ENCODE measurements at places on chromosomes 3 and 15.

DNA sequence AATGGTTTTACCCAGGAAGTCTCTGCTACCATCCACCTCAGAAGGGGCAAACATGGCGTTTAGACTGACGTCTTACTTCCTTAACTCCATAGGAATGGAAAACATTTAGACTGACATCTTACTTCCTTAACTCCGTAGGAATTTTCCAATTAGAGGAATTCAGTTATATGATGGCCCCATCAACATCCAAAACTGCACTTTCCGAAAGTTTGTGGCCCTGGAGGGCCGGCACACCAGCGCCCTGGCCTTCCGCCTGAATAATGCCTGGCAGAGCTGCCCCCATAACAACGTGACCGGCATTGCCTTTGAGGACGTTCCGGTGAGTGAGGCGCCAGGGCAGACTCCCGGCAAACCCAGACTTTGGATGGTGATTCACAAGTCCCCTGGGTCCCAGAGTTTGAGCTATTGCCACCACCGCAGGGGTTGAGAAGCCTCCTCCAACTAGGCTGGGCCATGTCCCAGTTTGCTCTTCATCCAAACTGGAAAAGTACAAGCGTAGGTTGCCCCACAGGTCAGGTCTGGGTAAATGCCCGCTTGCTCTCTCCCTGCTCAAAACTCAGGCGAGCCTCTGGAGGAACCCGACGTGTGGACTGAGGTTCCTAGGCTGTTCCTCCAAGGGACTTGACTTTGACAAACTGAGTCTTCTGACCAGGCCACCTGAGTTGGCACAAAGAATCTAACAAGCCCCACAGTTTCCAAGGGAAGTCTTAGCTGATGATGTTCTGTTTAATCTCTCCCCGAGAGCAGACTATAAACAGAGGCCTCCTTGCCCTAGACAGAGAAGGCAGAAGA, 57.7 kb downstream of the MESD start:
- DNase-seq, result no peak

- DNase-seq, result no peak
Observed at GRCh38 chr15:64478863-64479262, 18.5 kb downstream of the ZNF609 start.

DNA sequence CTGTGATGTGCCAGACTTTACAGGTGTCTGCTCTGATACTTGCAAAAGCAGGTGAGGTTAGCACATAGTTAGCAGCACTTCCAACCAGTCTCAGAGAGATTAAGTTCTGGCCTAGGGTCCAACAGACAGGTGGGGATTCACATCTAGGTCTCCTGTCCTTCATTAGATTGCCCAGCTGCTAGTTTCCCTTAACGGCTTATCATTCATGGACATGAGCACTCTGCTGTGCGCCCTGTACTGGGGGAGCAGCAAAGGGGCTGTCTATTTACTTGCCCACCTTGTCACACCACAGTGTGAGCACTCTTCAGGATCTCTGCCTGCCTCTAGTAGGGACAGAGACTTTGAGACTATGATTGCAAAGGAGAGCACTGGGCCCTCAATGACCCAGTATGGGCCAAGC, 8.7 kb downstream of the SPSB4 start:
- DNase-seq, result no peak

DNA sequence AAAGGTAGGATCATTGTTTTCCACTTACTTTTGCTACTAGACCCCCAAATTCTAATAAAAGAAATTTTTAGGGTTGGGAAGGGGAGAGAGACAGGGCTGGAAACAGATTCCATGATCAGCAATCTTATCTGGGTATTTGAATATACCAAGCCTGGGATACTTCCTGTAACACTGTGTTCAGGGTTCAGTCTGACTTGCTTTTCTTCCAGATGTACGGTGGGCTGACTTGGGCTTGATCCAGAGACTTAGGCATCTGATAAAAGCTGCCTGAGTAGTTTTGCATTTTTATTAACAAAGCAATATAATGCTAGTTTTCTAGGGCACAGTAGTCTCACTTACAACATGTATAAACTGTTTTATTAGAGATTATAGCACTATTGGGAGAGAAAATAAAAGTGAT, 49.2 kb downstream of the KCNMB2 start:
- no peak for DNase-seq

GRCh38 chr3:132311841-132312240, 5.4 kb upstream of the ACP3 start:
- DNase-seq, result no peak

DNA sequence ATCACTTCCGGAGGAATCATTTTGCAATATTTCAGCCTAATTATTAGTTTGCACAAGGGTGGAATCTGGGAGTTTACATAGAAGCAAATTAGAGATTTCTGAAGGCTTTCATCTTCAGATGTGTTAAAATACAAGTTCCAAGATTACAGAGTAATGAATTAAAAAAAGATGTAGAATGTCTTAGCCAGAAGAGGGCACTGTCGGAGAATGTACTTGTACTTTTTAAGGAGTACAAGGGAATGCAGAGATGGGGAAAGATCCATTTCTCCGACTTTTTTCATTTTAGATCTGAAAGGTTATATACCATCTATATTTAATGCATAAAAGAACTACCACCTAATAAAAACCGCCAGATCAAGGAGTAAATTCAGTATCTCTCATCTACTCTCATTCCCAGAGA, 43.1 kb upstream of the WDR5B start:
- peak; percentile 14 for DNase-seq

DNA sequence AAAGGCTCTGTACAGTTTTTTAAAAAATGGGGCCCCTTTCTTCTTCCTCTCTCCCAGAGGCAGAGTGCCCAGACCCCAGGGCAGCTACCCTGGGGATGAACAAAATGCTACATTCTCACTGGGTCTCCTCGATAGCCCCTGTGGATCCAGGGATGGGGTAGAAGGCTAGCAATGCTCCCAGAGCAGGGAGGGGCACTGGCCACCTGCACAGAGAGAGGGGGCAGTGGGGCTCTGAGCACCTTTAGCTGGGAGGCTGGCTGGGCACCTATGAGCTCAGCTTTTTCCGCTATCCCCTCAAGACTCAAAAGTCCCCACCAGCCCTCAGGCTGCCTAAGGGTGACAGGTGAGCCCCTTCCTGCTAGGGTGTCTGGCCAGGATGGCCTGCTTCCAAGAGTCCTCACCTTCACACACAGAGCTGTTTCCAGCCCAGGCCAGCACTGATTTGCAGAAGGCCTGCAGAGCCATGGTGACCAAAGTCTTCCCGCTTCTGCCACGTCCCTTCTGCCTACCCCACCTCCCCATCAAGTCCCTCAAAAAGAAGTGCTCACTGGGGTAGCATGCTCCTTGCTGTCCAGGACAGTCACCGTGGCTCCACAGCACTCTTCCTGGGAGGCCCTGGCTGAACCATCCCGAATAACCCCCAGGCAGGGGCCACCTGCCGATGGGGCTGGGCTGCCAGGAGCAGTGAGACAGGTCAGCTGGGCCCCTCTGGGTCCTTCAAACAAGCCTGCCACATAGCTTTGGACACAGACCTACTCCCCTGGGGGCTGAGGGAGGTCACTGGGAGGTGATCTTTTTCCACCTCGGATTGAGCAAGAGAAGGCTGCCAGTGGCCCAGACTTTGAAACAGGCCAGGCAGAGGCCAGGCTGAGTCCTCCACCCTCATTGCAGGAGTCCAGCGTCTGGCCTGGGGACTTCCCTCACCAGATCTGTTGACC, 20.4 kb downstream of the BMF start:
- no peak for DNase-seq

GRCh38 chr15:85704066-85704465, 90.7 kb downstream of the KLHL25 start:
- no peak for DNase-seq

DNA sequence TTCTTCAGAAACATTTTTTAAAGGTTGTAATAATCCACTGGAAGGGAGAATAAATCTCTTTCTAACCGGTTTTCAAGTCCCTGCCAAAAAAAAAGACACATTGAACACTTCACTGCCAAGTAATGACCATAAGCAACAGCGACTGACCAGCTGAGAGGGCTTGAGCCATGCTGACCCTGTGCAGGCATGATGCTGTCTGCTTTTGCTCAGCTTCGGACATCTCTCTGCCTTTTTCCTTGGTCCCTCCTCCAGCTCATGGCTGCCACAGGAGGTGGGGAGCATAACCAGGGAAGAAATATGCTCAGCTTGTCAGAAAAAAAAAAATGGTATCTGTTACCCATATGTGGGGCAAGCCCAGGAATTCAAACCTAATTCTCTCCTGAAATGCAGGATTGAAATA, 1.5 kb downstream of the IGSF10 start:
- no peak for DNase-seq

GRCh38 chr3:55484801-55485791, 2.0 kb downstream of the WNT5A start:
- DNase-seq, result no peak

DNA sequence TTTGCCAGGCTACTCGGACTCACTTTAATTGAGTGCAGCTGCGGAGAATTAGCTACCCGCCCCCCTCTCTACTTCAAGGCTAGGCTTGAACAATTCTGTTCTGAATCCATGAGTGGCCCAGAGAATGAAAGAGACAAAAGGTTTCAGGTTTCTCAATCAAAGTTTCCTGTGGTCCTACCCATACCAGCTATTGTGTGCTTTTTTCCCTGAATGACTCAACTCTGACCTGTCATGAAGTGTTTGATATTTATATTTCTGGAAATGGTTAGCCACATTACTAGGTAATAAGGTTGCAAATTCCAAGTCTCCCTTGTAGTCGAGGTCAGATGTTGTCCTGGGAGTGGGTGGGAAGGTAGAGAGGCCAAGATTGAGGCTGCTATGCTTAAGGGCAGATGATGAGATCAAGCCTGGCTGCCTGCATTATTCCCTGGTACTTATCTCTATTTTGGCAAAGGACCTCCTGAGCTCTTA, 392.7 kb upstream of the TBL1XR1 start:
- DNase-seq, result peak; percentile 99

DNA sequence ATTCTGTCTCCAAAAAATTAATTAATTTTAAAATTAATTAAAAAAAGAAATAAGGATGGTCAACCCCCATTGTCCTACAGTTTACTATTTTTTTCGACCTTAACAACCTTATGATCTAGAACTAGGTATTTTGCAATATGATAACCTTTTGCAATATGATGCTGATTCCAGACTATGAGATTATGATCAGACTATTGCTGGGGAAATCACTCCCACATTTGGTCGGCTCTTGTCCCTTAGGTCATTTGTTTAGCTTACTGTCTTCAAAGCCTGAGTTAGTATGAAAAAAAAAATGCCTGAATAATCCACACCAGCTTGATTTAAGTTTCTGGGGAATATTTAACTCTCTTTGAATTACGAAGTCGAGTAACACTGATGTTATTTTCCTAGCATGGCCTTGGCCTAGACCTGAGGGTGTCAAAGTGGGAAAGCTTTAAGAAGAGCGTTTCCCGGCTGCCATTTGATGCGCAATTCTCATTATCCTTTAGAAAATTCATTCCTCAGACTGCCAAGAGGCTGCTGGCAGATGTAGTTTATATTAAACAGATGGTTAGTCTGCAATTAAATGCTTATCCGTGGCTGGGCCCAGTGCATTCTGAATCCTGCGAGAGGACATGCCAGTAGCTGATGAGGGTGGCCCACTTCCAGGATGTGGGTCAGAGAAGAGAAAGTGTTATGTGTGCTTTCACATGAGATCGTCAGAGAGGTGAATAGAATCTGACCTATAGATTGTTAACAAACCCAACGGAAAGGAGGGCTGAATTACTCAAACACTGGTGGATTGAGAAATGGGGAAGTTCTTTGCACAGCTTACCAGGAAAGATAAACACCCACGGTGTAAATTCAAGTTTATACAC, 496.0 kb upstream of the THBS1 start:
- DNase-seq, result peak; percentile 18

GRCh38 chr3:64728994-64729393, 41.2 kb upstream of the ADAMTS9 start:
- DNase-seq, result no peak

DNA sequence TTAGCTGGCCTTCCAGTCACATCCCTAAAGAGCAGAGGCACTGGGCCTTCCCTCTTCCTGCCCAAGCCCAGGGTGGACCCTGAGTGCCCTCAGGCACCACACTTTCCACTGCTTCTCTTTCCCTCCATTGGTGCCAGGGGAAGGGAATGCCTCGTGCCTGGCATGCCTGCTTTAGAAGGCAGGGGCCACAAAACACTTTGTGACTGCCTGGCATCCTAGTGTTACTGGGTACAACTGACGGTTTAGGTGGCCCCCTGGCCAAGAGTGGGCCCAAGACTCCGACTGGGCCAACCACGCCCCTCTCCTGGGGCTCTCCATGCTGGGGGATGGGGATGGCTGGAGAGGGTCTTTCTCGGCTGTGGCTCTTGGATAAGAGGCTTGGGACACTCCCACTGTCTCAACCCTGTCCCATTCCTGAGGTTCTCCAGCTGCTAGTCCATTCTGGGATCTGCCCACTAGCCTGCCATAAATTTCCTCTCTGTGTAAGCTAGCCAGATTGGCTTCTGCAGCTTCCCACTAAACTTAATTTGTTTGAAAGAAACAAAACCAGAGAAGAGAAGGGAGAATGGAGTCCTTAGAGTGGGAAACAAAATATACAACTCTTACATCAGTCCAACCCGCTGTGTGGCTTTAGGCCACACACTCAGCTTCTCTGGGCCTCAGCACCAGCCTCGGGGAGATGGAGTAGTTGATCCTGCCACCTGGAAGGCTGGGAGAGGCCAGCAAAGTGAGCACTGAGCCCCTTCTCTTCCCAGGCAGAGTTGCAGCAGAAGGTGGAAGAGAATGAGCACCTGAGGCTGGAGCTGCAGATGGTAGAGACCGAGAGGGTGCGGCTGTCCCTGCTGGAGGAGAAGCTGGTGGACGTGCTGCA, 24.1 kb upstream of the GP9 start:
- no peak for DNase-seq

DNA sequence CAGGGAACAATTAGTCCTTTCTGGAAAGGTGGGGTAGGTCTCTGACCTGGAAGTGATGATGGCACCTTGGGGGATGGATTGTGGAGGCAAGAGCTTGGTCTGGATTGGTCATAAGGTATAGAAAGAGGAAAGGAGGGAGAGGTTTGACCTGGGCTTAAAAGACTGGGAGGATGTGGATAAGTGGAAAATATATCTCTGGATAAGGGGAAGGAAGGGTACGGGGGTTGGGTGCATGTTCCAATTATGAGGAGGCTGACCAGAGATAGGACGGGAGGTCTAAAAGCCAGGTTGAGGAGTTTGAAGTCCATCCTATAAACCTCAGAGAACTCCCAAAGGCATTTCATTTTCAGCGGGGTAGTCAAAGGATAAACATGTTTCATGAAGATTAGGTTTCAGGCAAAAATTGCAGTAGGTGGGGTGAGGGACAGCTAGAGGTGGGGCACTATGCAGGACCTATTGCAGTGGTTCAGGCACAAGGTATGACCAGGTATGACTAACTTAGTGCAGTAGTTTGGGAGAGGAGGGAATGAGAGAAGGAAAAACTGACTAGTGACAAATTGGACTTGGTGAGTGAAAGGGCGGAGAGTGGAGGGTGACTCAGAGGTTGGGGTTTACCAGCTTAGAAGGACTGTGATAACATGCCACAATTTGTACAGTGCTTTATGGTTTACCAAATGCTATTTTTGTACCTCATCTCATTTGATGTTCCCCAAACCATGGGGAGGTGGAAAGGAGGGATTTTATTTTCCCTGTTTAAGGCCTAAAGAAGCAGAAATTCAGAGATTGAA, 10.7 kb downstream of the PDE8A start:
- peak; percentile 69 for DNase-seq

DNA sequence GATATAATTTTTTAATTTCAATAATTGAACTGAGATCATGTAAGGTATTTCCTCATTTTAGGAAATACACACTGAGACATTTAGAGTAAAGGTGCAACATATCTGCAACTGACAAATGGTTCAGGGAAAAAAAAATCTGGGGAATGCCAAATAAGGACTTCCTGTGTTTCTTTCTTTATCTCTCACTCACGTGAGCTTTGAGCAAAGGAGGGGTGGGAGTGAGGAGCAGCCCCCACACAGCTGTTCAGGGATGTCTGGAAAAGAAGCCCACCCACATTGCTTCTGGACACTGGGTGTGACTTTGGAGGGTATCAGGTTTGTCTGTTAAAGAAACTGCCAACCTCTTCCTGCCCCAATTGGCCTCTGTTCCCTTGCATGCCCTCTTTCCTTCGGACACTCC, 5.6 kb upstream of the TP63 start:
- DNase-seq, result no peak

Measured in kidney epithelial cell (primary cell).